ENCODE measurements at places on chromosomes 12 and 14. TPM values are rescaled to one million over a fixed set of nuclear protein-coding genes. Genes with fewer than 3 reads are reported as not detected.

The PRH2 gene
- total RNA-seq = not detected

The TPH2 gene
- total RNA-seq = not detected

The XPOT gene
- 88.2 TPM for total RNA-seq

The ADCY4 gene
- total RNA-seq = 4.1 TPM

The KLRC3 gene
- not detected for total RNA-seq

The MEG3 gene
- not detected for total RNA-seq

The NYNRIN gene
- 0.23 TPM for total RNA-seq

DNA sequence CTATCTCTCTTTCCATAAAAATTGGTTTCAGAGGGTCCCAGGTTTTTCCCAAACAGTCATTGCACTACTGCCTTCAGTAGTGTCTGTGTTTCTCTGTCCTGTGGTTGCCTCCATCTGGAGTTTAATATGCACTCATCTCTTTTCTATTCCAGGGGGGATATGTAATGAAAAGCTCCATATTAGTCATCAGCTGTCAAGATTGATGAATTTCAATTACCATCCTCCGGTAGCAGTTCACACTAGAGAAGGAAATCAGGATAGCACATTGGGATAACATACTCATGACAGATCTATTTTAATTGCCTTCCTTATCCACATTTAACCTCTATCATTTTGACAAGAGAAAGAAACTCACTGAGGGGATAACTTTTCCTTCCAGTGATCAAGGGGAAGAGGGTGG lies 589.0 kb upstream of the SEL1L start:
- DNase-seq = no peak

GRCh38 chr14:72573725-72574417 lies 320.0 kb downstream of the DPF3 start:
- DNase-seq = no peak

DNA sequence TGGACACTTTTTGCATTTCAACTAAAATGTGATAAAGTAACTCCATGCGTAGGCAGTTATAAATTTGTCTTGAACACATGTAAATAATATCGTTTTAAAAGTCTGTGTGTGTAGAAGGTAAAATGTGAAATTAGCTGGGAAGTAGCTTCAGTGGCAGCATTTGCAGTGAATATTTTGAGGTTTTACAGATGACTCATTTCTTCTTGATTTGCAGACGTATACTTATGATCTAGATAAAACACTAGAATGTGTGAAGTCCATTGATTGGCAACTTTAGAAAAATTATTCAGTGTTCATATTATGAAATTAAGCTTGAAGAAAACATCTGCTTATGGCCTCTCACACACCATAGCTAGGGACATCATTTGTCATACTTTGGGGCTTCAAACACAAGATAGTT lies 788.6 kb upstream of the NOVA1 start:
- DNase-seq = no peak

- no peak for DNase-seq
Observed at GRCh38 chr14:78088916-78089315, 81.3 kb upstream of the NRXN3 start.

DNA sequence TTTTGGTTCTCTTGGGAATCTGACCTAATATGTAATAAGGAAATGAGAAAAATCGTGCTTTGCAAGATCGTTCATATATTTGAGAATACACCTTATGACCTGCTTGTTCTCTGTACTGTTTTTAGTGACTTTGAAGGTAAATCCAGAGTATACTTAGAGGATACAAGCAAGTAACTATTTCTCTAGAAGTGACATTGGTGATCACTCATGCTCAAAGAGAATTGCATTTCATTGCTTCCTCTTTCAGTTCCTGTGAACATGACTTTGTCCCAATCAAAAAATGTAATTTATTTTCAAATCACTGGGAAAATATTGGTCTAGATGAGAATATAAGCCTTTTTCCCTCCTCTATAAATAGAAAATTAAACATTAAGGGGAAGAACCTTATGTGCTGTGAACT lies 2.7 kb downstream of the KTN1 start:
- DNase-seq = no peak

GRCh38 chr12:121678716-121679300 lies 9.4 kb upstream of the MORN3 start:
- DNase-seq = no peak

DNA sequence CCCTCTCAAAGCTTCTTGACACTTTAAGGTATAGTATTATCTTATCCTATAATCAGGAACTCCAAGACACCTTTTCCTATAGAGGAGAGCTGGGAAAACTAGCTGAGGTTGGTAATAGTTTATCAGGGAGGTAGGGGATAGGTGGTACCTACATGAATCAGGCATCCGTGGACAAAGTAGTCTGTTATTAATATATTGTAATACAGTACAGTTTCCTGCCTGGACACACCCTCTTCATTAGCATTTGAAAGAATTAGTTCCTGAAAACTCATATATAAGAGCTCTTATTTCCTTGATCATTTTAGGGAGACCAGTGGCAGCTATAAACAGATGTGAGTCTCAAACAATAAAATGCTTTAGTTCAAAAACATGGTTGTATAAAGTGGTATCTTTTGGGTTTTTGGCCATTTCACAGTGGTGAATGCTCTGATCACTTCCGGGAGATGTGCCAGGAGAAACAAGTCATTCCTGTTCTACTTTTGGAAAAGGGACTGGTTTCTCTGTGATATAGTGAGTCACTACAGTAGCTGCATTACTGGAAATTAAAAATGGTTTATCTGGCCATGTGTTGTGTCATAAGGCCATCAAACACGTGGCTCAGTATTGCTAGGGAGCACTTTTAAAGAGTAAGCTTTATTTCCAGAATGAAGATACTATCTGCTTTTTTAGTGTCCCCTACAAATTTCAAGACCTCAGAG lies 98.1 kb downstream of the KLRB1 start:
- no peak for DNase-seq

DNA sequence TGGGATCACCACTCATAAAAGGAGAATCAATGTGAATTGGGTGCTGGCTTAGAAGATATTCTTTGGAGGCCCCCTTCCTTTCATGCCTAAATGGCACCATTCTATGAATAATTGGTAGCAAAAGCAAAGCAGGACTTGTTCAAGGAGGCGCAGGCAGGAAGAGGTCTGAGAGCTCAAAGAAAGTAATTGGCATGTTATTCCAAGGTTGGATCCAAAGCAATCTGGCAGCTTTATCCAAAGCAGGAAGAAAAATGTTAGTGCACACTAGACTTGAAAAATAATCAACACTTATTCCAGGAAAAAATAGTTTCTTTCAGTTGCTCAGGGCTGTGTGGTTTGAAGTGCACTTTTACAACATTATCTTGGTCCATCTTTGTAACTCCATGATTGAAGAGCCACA lies 326.4 kb downstream of the NUAK1 start:
- DNase-seq = no peak

DNA sequence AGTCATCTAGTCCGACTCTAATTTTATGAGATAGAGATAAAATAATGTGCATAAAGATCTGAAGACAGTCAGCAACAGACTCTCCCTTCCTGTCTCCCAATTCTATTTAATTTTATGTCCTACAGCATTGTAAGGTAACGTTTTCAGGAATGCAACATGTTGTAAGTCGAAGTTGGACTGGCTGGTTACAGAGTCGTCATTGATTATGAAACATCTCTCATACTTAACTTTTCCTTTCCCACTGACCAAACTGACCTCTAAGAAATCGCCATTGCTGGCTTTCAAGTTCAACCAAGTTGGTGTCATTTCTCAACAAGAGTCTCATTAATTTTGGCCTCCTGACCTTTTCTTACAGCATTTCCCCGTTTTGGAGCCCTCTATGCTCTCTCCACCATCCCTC lies 4.9 kb upstream of the RIC8B start:
- DNase-seq = no peak

DNA sequence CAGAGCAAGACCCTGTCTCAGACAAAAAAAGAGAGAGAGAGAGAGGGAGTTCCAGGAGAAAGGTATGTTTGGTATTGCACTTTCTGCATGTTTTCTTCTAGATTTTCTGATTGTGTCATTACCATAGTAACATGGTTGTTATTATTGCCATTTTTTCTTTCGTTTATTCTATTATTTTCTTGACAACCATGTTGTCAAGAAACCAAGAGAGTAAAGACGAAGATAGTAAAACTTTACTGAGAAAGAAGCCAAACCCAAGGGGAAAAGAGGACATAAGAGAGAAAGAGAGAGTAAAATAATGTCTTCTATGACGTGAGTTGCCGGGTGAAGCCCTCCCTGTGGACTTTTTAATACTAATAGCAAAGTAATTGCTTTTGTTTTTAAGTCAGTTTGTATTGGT lies 1186.0 kb upstream of the SEL1L start:
- no peak for DNase-seq

GRCh38 chr12:103928682-103929045 lies 1.5 kb upstream of the HSP90B1 start:
- DNase-seq = peak; percentile 63

- no peak for DNase-seq
Observed at GRCh38 chr14:102417001-102417431, 54.3 kb downstream of the TECPR2 start.

GRCh38 chr14:37061697-37062096 lies 110.7 kb downstream of the SLC25A21 start:
- no peak for DNase-seq

DNA sequence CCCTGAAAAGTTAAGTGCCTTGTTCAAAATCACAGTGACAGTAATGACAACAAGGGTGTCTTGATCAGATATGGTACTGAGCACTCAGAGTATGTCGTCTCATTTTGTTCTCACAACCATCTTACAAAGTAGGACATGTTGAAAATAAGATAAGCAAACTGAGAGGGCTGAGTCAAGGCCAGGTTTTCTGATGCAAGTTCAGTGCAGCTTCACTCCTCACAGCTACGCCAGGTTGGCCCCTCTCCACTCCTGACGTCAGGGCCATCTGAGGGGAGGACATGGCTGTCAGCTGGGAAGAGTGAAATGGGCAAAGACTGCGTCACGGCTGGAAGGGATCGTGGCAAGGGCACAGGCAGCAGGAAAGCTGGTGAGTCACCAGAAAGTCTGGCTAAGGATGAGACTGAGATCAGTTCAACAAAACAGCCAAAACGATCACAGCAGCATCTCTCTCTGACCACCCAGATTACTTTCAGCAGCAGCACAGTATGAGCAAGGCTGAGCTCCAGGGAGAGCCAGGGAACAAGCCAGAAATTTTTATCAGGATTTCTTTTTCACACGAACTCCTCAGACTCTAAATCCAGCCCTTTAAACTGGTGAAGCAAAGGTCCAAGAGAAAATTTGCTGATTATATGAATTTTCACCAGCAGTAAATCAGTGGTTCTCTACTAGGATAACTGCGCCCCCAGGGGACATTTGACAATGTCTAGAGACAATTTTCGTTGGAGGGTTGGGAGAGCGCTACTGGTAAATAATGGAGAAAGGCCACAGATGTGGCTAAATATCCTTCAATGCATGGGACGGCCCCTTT lies 297.9 kb upstream of the AMIGO2 start:
- DNase-seq = no peak

- no peak for DNase-seq
Observed at GRCh38 chr12:124577986-124578385, 10.6 kb upstream of the NCOR2 start.

DNA sequence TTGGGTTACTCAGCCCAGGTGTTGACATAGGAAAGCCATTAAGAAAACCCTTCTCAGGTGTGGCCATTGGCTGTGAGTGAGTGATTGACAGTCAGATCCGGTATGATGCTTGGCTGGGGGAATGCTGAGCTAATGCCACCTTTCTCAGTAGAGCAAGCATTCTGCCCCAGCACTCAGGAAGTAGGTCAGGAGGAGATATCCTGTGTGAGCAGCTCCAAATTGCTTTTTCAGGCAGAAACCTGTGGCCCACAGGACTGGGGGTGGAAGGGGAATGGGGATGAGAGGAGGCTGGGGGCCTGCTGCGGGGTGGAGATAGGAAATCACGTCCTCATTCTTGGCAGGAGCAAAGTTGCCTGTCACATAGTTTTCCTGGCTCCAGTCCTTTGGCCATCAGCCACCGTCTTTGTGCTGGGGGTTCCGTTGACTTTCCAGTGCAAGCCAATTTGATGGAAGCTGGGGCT lies 55.7 kb downstream of the NINJ2 start:
- peak; percentile 19 for DNase-seq

DNA sequence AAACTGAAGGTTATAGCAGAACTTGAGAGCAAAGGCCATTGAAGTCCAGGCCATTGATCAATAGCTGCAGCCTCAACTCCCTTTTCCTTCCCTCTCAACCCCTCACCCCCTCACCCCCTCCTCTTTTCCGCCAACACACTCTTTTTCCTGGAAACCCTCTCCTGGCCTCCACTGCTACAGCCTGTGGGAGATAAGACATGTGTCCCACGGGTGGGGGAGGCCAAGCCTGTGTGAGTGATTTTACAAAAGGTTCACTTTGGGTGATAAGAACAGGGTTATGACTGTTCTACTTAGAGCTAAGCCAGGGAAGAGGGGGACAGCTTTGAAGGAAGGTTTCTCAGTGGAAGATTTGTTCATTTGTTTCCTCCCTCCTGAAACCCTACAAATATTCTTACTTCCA lies 9.2 kb upstream of the FGF23 start:
- DNase-seq = no peak

GRCh38 chr12:124828264-124829007 lies 35.2 kb downstream of the SCARB1 start:
- no peak for DNase-seq
